ENCODE measurements at places on chromosomes 5 and 9.

GRCh38 chr5:164048359-164048926 lies 543.0 kb downstream of the MAT2B start:
- DNase-seq = no peak

- DNase-seq = no peak
Measured at GRCh38 chr5:74432721-74433120, 207.8 kb downstream of the ENC1 start.

DNA sequence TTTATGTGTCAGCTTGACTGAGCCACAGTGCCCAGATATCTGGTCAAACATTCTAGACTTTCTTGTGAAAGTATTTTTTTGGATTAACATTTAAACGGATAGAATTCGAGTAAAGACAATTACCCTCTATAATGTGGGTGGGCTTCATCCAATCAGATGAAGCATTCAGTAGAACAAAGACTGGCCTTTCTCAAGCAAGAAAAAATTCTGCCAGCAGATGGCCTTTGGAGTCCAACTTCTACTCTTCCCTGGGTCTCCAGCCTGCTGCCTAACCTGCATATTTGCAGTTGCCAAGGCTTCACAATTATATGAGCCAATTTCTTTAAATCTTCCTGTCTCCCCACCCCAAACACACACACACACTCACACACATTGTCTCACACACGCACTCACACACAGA lies 86.4 kb downstream of the MED10 start:
- no peak for DNase-seq

DNA sequence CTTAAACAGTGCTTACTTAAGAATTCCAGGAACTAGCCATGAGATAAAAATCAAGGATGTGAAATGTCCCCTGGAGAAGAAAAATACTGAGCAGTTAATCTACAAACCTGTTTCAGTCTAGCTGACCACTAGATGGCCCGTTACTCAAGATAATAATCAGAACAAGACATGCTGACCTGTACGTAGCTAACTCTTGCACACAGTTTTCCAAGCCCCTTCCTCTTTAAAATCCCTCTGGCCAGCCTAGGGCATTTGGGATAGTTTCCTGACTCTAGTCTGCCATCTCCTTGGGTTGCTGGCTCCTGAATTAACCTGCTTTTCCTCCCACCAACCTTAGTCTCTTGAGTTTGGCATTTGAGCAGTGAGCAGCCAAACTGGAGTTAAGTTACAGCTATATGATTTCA lies 59.2 kb upstream of the TRAF1 start:
- no peak for DNase-seq

Data from stimulated activated naive CD8-positive, alpha-beta T cell treated with anti-CD3 and anti-CD28 coated beads, Interleukin-15, amount 100 ng/mL, for 72 hours (primary cell).